ENCODE measurements at places on chromosomes 11 and 22.

- DNase-seq = no peak
Measured at GRCh38 chr11:134261626-134262488, 8.5 kb downstream of the ACAD8 start.

DNA sequence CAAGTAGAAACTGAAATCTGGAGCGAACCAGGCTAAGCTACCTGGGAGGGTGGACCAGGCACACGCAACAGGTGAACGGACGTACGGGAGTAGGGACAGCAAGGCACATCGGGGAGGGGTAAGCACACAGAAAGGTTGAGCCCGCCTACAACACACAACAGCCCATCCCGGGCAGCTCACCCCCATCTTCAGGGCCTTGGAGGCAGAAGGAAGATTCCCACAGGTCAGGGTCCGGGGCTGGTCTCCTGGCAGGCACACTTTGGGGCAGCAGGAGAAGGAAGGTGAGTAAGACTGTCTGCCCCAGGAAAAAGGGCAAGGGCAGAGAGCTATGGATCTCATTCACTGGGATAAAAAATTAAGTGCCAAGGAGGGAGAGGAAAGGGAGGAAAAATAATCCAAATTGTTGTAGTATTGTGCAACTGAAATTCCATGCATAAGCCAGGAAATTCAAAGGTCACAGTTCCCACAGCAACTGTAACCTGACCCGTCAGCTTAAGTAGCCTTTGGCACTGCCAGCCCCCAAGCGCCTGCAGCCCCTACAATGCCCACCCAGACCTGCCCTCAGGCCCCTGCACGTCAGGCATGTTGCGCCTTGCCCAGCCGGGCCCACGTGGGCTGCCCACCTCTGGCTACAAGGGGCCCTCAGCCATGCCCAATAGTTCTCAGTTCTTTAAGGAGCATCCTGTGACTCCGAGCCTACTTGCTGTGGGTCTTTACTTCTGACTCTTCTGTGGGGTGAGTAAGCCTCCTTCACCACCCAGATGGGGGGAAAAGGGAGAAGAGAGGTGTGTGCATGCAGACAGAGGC lies 51.8 kb downstream of the MICAL3 start:
- no peak for DNase-seq

- DNase-seq = no peak
Measured at GRCh38 chr22:37139762-37140161, 10.0 kb downstream of the IL2RB start.

GRCh38 chr22:32058656-32059260 lies 15.7 kb downstream of the SLC5A1 start:
- no peak for DNase-seq

GRCh38 chr11:46380340-46381047 lies 975 bp upstream of the MDK start:
- DNase-seq = peak; percentile 51

GRCh38 chr11:127199306-127199801 lies 198.8 kb upstream of the KIRREL3 start:
- DNase-seq = no peak

DNA sequence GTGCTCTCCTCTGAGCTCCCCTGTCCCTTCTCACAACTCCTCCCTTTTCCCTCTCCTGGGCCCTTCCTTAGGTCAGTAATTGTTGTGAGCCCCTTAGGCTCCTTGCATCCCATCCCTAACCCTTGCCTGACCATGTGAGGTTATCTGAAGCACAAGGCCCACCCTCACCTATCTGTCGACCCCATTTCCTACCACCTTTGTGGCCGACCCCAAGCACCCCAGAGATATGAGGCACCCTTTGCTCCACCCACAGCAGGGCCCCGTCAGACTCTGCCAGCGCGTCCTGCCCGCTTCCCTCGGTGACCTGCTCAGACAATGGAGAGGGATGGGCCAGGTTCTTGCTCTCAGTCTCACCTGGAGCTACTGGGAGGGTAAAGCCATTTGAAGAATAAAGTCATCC lies 1.3 kb downstream of the GNG3 start:
- no peak for DNase-seq

DNA sequence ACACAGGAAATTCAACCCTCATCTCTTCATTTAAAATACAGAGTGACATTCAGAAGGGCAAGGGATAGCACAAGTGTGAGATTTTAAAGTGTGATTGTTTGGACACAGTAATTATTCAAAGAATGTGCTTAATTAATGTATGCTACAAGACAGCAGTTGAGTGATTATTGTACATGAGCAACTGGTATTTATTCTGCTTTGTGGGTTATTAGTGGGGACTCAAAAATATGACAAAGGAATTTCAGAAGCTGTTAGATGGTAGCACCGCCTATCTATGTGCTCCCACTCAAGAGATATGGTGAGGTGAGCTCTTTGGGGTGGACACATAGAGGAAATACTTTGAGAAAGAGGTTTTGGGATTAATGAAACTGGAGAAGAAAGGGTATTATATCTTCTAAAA lies 5.8 kb upstream of the HBD start:
- no peak for DNase-seq

- no peak for DNase-seq
Measured at GRCh38 chr11:68107689-68108088, 13.5 kb downstream of the CHKA start.
